ENCODE measurements at places on chromosomes 4 and X.

GRCh38 chr4:141375855-141376254 is 155.2 kb downstream of the ZNF330 start:
- no peak overlapping the region for H3K4me3 ChIP-seq
- no peak for DNase-seq
- H3K4me1 ChIP-seq = no peaks in the 10 kb centered on the region
- no peaks in the 10 kb centered on the region for H3K27me3 ChIP-seq
- H3K27ac ChIP-seq = no peak overlapping the region
- H3K36me3 ChIP-seq = no peaks in the 10 kb centered on the region

GRCh38 chr4:126991965-126992364 is 640.8 kb upstream of the INTU start:
- no peaks in the 10 kb centered on the region for H3K4me1 ChIP-seq
- no peak for DNase-seq
- H3K36me3 ChIP-seq = no peaks in the 10 kb centered on the region
- H3K27me3 ChIP-seq = no peaks in the 10 kb centered on the region
- no peak overlapping the region for H3K27ac ChIP-seq

DNA sequence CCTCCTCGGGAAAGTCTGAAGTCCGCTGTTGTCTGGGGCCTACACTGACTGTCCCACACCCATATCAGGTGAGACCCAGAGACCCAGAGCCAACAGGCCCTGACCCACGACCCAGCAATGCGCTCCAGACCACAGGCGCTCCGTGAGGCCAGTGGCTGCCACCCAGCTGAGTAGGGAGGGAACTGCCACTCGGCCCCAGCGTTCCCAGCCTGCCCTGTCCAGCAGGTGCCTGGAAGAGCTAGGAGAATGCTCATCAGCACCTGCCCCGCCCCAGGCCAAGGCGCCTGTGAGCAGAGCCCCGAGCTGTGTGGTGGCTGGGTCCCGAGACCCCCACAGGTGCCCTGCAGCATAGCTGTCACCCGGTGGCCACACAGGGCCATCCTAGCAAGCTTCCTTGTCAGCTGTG is 2.7 kb downstream of the SPON2 start:
- H3K4me1 ChIP-seq = peaks cover 14% of the 10 kb centered on the region

GRCh38 chr4:78033861-78034260 is 23.3 kb upstream of the FRAS1 start:
- DNase-seq = no peak
- H3K27ac ChIP-seq = no peak overlapping the region
- H3K4me3 ChIP-seq = no peak overlapping the region
- H3K4me1 ChIP-seq = no peaks in the 10 kb centered on the region

DNA sequence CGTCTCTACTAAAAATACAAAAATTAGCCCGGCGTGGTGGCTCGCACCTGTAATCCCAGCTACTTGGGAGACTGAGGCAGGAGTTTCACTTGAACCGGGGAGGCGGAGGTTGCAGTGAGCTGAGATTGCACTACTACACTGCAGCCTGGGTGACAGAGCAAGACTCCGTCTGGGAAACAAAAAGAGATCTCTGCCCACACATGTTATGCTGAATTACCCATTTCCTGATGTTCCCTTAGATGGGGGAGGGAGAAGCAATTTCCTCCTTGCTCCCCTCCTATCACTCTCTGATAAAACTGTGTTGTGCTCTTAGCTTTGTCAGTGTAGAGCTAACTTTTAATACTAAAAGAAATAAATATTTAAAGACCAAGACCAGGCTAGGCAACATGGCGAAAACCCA is 102.5 kb downstream of the LARP7 start:
- peaks cover 13% of the 10 kb centered on the region for H3K4me1 ChIP-seq
- H3K36me3 ChIP-seq = no peaks in the 10 kb centered on the region
- no peak overlapping the region for H3K27ac ChIP-seq
- no peaks in the 10 kb centered on the region for H3K27me3 ChIP-seq
- DNase-seq = no peak

DNA sequence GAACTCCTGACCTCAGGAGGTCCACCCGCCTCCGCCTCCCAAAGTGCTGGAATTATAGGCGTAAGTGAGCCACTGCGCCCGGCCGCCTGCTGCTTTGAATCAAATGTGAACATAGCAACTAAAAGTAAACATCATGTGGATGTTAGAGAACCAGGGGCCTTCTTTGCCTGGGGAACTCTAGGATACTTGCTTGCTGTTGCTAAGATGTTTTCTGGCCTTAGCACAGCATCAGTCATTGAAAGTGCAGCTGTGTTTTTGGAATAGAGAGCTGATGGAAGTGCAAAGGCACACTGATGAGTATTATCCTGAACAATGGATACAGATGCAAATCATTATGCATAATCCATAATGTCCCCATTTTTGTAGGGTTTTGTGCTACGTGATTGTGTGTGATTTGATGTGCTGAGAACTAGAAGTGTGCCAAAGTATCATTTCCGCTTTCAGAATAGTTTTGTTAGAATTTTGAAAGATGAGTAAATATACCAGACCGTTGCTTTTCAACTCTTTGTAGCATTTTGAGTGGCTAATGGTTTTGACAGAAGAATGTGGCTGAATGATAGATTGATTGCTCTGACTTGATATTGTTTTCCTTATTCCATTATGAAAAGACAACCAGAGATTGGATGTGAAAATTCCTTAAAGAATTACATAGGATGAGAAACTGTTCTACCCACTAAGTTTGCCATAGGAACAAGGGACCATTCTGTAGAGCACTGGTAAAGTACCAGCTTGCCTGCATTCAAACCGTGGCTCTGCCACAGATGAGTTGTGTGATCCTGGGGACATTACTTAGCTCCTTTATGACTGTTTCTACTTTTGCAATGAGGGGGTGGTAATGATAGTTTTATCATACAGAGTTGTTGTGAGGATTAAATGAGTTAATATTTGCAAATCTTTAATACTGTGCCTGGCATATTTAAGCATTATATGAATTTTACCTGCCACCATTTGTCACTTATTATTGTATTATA is 74.7 kb downstream of the REPS2 start:
- H3K27me3 ChIP-seq = no peaks in the 10 kb centered on the region
- no peak overlapping the region for H3K27ac ChIP-seq
- H3K36me3 ChIP-seq = no peaks in the 10 kb centered on the region
- no peaks in the 10 kb centered on the region for H3K4me1 ChIP-seq

- no peak overlapping the region for H3K27ac ChIP-seq
- no peaks in the 10 kb centered on the region for H3K36me3 ChIP-seq
- no peak overlapping the region for H3K4me3 ChIP-seq
- H3K4me1 ChIP-seq = no peaks in the 10 kb centered on the region
- DNase-seq = no peak
- H3K27me3 ChIP-seq = peaks cover 5% of the 10 kb centered on the region
These were observed 35.5 kb upstream of the SPATA4 start for GRCh38 chr4:176230836-176231235.

DNA sequence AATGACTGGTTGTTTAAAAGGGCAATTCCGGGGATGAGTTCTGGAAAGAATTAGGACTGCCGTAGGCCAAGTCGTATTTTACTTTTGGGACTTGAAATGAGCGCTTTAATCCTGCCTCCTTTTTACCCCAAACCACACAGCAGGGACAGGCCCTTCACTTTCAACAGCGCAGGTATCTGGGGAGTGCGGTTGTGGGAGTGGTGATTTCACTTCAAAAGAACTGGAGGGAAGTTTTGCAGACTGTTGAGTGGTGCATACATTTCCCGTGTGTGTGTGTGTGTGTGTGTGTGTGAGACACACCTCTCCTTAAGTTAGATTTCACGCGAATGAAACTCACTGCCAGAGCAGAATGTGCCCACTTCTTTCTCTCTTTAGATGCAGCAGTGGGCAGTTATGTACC is 2.8 kb downstream of the NHS start:
- H3K4me1 ChIP-seq = peaks cover 7% of the 10 kb centered on the region
- no peaks in the 10 kb centered on the region for H3K36me3 ChIP-seq
- H3K4me3 ChIP-seq = no peak overlapping the region

DNA sequence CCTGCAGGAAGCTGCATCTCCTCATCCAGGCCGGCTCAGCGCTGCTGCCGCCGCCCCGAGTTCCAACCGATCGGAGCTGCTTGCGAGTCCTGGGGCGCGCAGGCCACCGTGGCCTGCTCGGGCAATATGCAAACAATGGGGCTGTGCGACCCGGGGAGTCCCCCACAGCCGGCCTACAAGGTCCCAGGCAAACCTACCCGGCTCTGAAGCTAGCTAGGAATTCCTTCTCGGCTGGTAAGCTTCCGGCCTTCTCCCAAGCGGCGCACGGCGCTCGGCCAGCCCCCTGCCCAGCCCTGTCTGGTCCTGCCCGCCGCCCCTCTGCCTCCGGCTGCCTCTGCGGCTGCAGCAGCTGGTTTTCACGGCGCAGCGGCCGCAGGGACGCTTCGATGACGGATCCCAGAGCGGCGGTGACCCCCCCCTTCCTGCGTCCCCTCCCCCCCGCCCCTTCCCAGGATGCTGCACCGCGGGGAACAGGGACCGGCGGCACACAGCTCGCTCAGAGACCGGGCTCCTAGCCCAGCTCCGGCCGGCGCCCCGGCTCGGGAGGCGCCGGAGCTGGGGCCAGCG is 59.4 kb downstream of the TSC22D3 start:
- DNase-seq = no peak
- H3K27ac ChIP-seq = peak overlapping the region; percentile 87
- H3K4me3 ChIP-seq = peak overlapping the region; percentile 93

DNA sequence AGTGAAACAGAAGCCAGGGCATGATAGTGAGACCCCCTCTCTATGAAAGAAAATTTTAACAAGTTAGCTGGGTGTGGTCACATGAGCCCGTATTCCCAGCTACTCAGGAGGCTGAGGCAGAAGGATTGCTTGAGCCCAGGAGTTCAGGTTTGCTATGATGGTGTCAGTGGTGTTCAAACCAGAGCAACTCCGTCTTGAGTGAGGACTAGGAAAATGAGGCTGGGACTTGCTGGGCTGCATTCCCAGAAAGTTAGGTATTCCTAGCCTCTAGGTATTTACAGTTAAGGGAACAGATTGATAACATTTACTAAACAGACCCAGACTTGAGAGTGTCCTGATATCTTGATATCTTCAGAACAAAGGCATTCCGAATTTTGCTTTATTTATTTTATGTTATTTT is 37.0 kb upstream of the NOCT start:
- H3K4me1 ChIP-seq = no peaks in the 10 kb centered on the region
- no peaks in the 10 kb centered on the region for H3K27me3 ChIP-seq
- H3K36me3 ChIP-seq = no peaks in the 10 kb centered on the region
- no peak overlapping the region for H3K4me3 ChIP-seq
- H3K27ac ChIP-seq = no peak overlapping the region

- H3K4me3 ChIP-seq = no peak overlapping the region
- H3K27ac ChIP-seq = no peak overlapping the region
- H3K4me1 ChIP-seq = no peaks in the 10 kb centered on the region
These were observed 294.4 kb downstream of the GPAT3 start for GRCh38 chr4:83830138-83830888.

GRCh38 chr4:174549721-174550120 is 27.4 kb upstream of the HPGD start:
- H3K27ac ChIP-seq = no peak overlapping the region
- DNase-seq = no peak
- no peak overlapping the region for H3K4me3 ChIP-seq
- no peaks in the 10 kb centered on the region for H3K36me3 ChIP-seq

DNA sequence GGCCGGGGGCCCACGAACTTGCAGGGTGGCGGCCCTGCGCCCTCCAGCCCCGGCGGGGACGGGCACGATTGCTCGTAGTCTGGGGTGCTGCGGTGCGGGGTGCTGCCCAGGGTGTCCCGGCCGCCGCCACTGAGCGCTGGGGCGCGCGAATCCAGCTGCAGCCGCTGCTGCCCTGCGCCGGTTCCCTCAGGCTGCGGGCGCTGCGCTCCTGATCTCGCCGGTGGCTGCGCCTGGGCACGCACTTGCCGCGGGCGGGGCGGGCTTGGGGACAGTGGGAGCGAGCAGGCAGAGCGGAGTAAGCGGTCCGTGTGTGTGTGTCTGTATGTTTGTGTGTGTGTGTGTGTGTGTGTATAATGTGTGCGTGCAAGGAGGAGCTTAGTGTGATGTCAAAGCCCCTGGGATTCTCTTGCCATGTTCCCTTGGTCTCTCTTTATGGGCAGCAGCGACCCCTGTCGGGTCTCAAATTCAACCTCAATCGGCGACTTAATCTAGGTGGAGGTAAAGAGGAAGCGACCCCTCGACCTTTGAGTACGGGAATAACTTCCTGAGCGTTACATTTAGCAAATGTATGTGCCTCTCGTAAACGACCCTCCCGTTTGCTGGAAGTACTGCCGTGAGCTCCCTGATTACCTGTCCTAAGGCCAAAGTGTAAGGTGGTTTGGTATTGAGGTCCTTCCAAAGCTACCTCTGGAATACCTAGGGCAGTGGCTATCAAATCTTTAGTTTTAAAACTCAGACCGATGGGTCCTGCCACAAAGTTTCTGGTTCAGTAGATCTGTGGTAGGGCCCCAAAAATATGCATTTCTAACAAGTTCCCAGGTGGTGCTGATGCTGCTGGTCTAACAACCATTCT is at the start of gene RNF150:
Gene RNF150, minus strand, starts transcription at position 324 of the 853 bp plus-strand sequence.
- H3K27me3 ChIP-seq = peaks cover 72% of the 10 kb centered on the region
- peak within 1 kb of the TSS; percentile 77 for H3K4me3 ChIP-seq
- peaks cover 9% of the 10 kb centered on the region for H3K4me1 ChIP-seq
- no peak within 1 kb of the TSS for H3K27ac ChIP-seq
- H3K36me3 ChIP-seq = no peaks in the 10 kb centered on the region

DNA sequence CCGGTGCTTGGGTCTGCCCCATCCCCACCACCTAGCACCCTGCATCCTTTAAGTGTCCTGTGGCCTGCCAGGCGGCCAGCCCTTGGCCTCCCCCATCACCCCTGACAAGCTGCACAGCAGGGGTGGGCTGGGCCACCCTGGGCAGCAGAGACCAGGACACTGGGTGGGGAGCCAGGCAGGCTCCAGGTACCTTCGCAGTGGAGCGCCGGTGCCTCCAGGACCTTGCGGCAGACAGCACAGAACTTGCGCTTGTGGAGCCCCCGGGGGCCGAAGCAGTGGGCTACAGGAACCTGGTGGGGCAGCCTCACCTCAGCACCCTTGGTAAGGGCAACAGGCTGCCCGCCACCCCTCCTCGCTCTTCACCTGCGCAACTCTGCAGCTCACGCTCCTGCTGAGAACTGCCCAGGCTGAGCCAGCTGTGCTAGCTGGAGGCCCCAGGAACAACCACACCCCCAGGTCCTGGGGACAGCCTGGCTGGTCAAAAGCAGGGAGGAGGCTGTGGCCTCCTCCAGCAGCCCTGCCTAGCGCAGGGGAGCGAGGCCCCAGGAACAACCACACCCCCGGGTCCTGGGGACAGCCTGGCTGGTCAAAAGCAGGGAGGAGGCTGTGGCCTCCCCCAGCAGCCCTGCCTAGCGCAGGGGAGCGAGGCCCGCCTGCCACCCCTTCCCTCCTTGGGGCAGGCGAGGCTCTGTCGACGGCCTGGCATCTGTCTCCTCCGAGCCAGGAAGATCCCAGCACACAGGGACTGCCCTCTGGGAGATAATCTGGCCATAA is 4.6 kb downstream of the DGKQ start:
- no peak overlapping the region for H3K4me3 ChIP-seq
- H3K4me1 ChIP-seq = no peaks in the 10 kb centered on the region
- H3K27me3 ChIP-seq = no peaks in the 10 kb centered on the region
- H3K27ac ChIP-seq = no peak overlapping the region
- no peak for DNase-seq
- H3K36me3 ChIP-seq = no peaks in the 10 kb centered on the region

- no peaks in the 10 kb centered on the region for H3K27me3 ChIP-seq
- no peak overlapping the region for H3K27ac ChIP-seq
- no peak overlapping the region for H3K4me3 ChIP-seq
- DNase-seq = no peak
These were observed 94.7 kb upstream of the PUDP start for GRCh38 chrX:7242613-7243012.

GRCh38 chr4:152598454-152598853 is 62.6 kb upstream of the FBXW7 start:
- peaks cover 9% of the 10 kb centered on the region for H3K27me3 ChIP-seq
- DNase-seq = no peak
- no peaks in the 10 kb centered on the region for H3K36me3 ChIP-seq
- no peak overlapping the region for H3K27ac ChIP-seq
- no peaks in the 10 kb centered on the region for H3K4me1 ChIP-seq

All from activated T-helper 2 cell treated with anti-CD3 and anti-CD28 coated beads, Interferon-gamma antibody, Interleukin-2, Interleukin-4, amounts not matched to agents 10 μg/mL and 5 μg/mL and 100 μg/mL, durations not matched to agents 14 hours and 24 hours and 36 hours (primary cell).